GM12878 (cell line): ENCODE measurements at places on chromosomes 4 and X.

DNA sequence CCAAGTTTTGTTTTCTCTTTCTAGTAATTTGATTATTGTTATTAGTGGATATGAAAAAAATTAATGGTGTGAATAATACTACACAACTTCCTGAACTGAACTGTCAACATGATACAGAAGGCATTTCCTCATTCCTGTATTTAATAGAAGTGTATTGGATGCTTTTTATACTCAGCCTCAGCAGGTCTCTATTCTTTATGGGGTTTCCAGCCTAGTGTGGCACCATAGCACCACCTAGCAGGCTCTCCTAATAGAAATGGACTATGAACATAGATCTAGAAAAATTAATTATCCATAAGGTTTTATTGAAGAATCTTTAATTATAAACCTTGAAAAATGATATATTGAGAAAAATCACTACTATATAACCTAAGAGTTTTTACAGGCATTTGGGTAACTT, 52.4 kb downstream of the GLRB start:
- H3K27me3 ChIP-seq = no peaks in the 10 kb centered on the region
- H3K36me3 ChIP-seq = no peaks in the 10 kb centered on the region
- no peak overlapping the region for H3K27ac ChIP-seq
- H3K4me3 ChIP-seq = no peak overlapping the region
- no peaks in the 10 kb centered on the region for H3K4me1 ChIP-seq

DNA sequence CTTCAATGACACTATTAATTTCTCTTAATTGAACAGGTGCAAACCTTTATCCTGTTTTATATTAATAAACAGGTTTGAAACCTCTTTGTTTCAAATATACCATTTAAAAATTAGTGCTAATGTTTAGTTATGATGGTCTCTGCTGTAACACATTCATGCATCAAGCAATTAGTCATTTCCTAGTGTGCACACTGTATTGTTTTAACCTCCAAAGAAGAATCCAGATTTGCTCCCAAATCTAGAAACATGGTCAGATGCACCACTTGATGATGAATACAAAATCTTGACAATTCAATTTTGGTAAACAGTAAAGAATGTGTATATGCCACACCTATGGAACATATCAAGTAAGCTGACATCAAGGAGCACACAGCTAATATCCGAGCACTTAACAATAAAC, 157.1 kb downstream of the TRIML1 start:
- no peaks in the 10 kb centered on the region for H3K4me1 ChIP-seq
- H3K4me3 ChIP-seq = no peak overlapping the region
- H3K36me3 ChIP-seq = no peaks in the 10 kb centered on the region

- no peak for DNase-seq
- no peak overlapping the region for H3K27ac ChIP-seq
- H3K4me3 ChIP-seq = no peak overlapping the region
- no peaks in the 10 kb centered on the region for H3K4me1 ChIP-seq
- no peaks in the 10 kb centered on the region for H3K36me3 ChIP-seq
- no peaks in the 10 kb centered on the region for H3K27me3 ChIP-seq
Observed at GRCh38 chrX:43087830-43088229, 309.9 kb upstream of the PPP1R2C start.

DNA sequence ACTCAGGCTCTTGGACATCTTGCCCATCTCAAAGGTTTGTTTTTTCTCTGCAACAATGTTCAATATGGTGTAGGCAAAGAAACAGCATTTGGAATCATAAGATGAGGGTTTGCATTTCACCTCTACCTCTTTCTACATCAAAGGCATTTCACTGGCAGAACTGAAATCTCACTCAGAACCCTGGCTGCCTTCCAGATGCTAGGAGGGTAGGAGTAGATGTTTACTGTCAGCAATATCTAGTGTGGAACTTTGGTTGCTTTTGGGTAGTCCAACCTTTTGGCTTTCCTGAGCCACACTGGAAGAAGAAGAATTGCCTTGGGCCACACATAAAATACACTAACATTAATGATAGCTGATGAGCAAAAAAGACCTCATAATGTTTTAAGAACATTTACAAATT, 297.0 kb upstream of the KLF3 start:
- no peak overlapping the region for H3K4me3 ChIP-seq
- H3K27ac ChIP-seq = no peak overlapping the region

GRCh38 chr4:87060957-87061356, 126.1 kb downstream of the AFF1 start:
- no peaks in the 10 kb centered on the region for H3K27me3 ChIP-seq
- peaks cover 6% of the 10 kb centered on the region; the same call in 1 of the 2 replicates for H3K36me3 ChIP-seq
- H3K27ac ChIP-seq = no peak overlapping the region

DNA sequence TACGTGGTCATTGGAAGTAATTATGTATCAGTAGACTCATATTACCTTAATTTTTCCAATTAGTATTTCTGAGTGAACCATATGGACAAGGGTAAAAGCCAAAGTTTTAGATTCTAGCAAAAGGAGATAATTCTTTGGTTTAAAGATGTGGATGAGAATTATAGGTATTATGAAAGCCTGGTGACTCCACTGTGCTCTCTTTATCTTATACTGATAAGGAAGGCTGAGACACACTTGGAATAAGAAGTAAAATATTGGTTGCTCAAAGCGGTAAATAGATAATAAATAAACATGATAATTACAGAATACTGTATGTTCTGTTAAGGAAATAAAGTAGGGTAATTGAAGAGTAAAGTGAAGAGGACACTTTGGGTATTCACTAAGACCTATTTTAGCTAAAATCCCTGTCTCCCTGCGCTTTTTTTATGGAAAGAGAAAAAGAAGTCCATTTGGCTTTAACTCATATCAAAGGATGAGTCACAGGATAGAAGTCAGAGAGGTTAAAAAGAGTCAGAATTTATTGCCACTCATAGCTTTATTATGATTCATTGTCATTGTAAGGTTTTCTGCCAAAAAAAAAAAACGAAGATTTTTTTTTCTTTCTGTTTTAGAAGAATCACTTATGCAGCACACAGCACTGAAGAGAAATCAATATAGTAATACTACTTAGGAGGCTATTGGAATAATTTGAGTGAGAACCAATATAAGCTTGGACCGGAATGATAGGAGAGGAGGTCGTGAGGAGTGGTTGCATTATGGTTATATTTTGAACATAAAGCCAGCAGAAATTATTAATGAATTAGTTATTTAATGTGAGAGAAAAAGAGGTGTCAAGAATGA, 2463.1 kb downstream of the ARAP2 start:
- no peaks in the 10 kb centered on the region for H3K4me1 ChIP-seq
- DNase-seq = no peak
- H3K27ac ChIP-seq = no peak overlapping the region
- no peaks in the 10 kb centered on the region for H3K27me3 ChIP-seq
- no peaks in the 10 kb centered on the region for H3K36me3 ChIP-seq
- H3K4me3 ChIP-seq = no peak overlapping the region
